ENCODE measurements at places on chromosomes 3 and 15.

- no peak for DNase-seq
Observed at GRCh38 chr3:124963755-124964154, 29.2 kb upstream of the MUC13 start.

GRCh38 chr3:195124378-195124992, 146.5 kb downstream of the XXYLT1 start:
- DNase-seq: no peak

DNA sequence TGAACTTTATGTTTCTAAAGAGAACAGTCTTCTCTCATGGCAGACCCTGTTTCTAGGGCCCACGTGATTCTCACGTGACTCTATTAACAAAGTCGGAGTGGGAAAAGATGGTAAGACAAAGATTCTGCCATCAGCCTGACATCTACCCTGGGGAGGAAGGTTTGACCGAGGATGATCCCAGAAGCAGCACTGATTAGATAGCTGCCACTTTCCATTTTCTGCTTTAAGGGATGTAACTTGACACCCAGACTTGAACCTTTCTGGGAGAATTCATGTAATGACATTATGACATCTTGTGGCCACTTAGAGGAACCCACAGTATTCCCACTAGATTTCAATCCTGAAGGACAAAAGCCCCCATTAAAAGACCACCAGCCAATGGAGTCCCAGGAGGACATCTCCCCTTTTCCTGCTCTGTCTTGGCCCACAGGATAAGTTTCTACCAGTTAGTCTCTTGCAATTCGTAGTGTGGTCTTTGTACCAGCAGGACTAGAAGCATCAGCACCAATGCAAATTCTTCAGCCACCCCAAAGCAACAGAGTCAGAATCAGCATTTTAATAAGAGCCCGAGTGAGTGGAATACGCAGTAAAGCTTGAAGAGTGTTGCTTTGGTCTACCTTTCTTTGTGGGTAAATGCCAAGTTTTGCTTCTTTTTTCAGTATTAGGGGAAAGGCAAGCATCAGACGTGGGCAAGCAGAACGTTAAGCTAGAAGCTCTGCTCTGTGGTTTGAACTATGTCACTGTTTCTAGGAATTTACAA, 480.5 kb upstream of the PROK2 start:
- DNase-seq: no peak

DNA sequence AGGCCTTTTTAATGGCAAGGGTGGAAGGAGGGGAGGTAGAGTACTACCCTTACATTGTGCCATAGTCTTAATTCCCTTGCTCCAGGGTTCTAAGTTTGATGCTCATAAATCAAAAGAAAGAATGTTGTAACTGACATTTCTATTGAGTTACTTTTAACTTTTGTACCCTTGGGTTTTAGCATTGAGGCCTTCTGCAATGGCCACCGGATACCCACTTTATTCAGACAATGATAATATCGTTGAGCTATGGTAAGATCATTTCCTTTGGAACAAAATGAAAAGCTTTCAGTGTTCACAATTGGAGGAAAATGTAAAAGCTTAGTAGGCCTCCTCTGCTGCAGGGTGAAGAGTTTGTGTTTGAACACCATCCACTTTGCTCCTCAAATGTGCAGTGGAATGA, 16.8 kb downstream of the CGNL1 start:
- DNase-seq: no peak

- no peak for DNase-seq
Observed at GRCh38 chr3:42088803-42089530, 2.2 kb upstream of the TRAK1 start.

DNA sequence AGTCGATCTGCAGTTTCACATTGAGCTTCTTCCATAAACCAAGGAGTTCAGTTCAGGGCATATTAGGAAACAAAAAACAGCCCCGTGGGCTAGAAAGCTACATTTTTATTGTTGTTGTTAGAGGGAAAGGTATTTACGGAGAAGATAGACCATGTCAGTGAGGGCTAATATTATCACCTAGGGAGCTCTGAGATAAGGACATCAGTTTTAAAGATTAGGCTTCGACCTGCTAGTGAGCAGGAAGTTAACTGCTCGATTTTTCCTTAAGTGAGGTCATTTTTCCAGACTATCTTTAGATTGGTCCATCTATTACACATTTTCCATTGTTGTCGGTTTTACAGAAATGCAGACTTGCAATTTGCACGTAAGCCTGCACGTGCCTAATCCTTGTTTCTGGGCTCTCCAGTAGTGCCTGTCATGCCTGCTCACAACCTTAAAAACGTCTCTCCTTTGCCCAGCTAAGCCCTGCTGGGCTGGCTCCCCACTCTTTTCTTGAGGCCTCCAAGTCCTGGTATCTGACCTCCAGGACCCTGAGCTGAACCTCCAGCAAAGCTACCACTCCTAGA, 72.6 kb downstream of the MTHFS start:
- DNase-seq: no peak

- DNase-seq: no peak
Observed at GRCh38 chr3:64578062-64578770, 109.6 kb downstream of the ADAMTS9 start.

DNA sequence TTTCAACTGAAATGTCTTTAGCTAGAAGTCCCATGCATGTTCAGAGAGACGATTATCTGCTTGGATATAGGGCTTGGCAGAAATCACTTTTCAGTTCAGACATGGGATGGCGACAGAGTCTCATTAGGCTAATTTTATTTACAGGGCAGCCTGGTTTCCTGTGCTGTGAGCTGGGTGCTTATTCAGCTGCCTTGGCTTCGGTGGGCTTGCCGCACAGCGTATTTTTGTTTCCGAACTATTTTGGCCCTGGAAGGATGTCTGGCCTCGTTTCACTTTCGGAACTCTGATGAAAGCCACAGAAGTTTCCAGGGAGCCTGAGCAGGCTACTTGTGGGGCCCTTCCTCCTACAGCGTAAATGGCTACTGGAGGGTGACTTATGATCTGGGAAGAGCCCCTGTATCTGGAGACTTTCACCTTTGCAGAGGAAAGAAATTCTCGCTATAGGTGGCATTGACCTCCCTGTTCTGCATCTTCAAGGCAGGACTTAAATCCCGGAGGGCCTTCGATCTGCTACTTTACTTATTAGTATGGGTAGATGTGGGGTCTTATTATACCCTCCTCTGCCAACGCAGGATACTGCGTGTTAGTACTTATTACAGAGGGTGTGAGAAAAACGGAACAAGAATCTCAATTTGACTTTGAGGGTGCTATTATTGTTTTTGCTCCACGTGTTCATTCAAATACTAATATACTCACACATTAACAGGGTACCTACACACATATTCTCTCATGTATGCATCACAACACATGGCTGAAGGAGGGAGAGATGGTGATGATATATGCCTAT, 364.0 kb upstream of the RBMS3 start:
- no peak for DNase-seq

- no peak for DNase-seq
Observed at GRCh38 chr3:126104742-126105605, 21.1 kb upstream of the SLC41A3 start.

- DNase-seq: no peak
Observed at GRCh38 chr3:52912885-52913731, 15.8 kb upstream of the STIMATE start.

DNA sequence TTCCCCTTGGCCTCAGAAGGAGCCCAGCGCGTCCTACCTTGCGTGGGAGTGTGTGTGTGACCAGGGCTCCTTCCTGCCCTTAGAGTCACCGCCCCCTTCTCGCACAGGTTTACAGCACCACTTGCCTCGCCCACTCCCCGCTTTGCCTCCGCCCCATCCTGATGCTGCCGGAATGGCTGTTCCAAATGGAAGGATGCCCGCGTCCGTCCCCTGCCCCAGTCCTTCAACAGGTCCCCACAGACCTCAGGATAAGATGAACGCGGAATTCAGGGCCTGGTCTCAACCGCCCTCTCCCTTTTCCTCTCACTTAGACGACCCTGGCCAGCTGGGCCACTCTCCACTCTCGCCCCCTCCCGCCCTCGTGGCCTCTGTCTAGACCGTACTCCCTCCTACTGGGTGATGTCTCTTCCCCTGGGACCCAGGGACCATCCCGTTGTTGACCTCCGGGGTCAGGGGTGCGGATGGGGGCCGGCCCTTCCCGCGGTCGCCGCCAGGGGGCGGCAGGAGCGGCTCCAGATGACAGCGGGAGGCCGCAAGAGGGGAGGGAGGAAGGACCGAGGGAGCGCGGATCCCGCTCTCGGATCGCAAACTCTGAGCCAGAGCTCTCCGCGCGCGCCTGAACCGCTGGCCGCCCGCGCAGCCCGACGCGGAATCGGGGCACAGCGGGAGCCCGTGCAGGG, at the start of gene THSD4:
Gene THSD4, plus strand, starts transcription at position 585 of the 680 bp plus-strand sequence.
- DNase-seq: peak; percentile 48

DNA sequence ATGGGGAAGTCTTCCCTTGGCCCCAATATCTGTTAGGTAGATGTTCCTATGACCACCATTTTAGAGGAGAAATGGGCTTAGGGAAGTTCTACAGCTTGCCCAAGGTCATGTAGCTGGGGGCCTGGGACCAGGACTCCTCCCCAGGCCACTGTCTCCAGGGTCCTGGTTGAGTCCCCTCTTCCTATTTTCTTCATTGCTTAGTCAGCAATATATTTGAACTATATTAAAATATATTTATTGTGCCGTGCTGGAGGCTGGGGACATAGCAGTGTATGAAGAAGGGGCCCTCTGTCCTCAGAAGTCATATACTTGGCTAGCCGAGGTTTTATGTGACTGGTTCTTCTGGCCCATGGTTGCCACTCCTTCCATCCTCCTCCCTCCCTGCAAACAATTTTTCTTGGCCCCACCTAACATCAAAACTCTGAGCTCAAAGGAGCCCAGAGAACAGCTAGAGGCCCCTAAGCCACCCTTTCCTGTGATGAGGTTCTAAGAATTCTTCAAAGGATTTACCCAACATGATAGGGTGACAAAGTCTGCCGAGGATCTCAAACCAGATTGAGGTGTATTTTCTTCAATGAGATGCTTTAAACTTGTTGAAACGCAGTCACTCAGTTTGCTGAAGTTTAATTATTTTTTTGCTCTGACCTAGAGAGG, 121.2 kb upstream of the RASGRP1 start:
- DNase-seq: peak; percentile 74

DNA sequence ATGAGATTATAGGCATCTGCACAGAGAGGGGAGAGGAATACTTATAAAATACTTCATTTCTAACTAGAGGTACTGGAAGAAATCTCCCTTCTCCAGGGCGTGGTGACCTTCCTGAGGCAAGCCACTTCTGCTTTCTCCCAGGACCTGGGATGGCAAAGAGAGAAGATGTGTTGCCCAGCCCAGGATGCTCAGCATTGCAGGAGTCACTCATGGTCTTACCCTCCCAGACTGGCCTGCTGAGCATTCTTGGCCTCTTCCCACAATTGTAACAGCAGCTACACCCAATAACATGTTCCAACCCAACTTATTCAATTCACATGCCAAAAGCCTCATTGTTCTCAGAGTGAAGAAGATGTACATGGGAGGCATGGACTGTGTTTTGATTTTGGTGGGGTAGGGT, 37.9 kb downstream of the IL20RB start:
- DNase-seq: no peak

DNA sequence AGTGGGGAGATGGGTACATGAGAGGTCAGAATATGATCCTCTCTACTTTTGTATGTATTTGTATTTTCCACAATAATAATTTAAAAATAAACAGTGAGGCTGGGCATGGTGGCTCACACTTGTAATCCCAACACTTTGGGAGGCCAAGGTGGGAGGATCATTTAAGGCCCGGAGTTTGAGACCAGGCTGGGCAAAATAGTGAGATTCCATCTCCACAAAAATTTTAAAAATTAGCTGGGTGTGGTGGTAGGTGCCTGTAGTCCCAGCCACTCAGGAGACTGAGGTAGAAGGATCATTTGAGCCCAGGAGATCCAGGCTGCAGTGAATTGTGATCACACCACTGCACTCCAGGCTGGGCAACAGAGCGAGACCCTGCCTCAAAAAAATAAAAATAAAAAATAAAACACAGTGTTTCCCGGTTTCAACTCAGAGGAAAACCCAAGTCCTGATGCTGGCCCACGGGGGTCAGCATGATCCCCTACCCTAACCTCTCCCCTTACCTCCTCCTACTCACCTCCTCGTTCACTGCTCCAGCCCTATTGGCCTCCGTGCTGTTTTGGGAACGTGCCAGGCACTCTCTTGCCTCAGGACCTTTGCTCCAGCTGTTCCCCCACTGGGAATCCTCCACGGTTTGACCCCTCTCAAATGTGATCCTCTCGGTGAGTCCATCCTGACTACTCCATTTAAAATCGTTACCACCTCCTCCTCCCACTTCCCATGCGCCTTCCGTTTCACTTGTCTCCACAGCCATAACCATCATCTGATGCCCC, 2.9 kb upstream of the KLHL40 start:
- DNase-seq: no peak

DNA sequence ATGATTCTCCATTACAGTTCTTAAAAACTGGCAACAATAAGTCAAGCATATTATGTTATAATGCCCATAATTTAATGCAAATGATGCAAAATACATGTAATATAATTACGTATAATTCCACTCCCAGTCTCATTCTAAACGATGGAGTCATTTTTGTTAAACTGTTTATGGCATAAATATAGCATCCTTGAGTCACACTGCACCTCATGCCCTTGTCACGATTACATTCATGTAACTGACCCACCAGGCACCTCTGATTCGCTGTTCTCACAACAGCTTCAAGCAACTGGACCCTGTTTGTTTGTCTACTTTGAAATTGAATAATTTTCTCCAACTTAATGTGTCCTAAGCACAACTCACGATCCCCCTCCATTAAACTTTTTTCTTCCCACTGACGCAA, 148.0 kb upstream of the LRTM1 start:
- DNase-seq: no peak

DNA sequence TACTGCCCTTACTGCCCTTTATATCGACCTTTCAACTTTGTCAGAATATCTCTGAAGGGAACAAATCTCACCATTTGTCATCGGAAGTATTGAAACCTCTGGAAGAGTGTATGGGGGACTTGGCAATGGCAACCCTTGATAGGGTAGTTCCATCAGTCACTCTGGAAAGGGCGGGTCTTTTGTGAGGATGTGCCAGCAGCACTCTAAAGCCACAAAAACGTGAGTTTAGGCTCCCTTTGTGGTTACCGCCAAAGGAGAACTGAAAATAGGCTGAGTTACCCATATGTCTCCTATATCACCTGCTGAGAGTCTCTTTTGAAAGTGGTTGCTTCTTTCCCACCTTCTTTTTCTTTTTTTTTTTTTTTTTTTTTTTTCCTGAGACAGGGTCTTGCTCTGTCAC, 296.8 kb upstream of the CHRM5 start:
- no peak for DNase-seq

DNA sequence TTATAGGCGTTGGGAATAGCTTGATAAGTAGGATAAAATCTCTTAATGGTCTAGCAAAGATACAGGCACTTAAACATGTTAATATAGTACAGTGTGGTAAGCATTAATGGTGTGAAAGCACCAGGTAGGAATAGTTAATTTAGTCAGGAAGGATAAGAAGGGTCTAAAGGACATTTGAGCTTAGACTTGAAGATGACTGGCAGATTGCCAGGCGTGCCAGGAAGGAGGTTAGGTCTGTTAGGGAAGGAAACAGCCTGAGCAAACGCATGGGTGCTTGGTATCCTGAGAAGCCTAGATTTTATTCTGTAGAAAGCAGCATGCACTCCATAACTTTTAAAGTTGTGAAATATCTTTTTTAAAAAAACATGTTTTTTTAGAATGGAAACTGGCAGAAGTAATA, 17.7 kb downstream of the SEC62 start:
- no peak for DNase-seq
